HS-5 (cell line): ENCODE measurements at places on chromosomes 2 and 18.

DNA sequence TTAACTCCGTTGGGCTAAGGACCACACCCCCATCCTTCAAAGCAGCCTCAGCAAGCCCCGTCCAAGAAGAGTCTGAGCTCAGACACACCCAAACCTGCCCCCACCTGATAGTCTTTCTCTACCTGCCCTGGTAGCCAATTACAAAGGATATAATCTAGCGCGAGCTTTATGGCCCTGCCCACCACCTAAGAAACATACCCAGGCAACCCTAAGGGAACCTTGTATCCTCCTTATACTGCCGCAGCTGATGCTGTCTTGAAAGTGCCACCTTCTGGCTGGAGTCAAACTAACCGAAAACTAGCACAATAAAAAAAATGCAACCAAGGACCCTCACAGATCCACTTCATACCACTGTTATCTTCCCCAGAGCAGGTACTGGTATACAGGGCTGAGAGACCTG lies 628.3 kb upstream of the REG3G start:
- DNase-seq: no peak

DNA sequence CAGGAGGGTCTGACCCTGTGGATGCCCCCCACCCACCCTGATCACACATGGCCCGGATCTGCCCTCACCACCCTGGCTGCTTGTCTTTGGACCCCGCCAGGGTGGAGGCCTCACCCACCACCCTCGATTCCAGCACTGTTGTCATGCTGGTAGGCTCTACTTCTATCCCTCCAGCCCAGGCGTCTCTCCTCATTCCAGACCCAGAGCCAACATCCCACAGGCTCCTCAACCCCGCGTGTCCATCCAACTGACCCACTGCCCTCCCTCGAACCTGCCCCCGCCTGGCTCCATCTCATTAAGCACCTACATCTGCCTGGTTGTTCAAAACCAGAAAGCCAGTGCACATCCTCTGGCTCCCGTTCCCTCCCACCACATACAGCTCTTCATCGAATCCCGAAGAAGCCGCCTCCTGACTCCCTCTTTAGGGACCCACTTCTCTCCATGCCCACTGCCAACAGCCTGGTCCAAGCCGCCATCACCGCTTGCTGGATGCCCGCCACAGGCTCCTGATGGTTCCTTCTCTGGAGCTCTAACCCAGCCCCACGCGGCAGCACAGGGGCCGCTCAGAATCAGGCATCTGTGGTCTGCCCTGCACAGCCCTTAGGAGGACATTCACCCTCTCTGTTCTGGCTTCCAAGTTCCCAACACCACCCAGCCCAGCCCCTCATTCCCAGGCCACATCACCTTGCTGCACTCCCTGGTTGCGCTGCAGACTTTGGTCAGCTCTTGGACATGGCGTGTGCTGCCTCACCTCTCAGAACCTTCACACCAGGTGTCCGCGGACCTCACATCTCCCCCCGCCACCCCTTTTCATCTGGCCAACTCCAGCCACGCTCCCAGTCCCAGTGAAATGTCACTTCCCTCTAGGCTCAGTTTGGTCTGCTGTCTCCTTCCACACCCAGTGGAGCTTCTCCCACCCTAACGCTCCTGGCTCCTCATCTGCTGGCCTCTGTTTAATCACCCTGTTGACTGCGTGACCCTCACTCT lies 43.0 kb downstream of the EMX1 start:
- no peak for DNase-seq

DNA sequence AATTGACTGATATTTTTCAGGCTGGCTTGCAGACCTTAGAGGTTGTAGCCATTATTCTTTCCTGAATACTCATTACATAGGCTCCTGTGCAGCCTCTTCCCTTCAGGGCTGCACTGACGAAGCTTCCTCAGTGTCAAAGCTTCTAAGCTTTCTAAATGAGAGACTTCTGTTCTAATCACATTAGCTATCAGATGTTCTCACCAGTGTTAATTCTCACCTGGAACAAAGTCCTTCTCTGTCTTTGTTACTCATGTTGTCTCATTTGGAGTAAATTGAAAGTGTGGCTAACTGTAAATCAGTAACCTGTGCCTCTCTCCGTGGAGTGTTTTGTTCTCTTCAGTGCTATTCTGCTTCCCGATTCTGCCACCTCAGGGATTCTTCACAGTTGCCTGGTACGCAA lies 76.9 kb downstream of the MC4R start:
- DNase-seq: no peak

GRCh38 chr2:84126530-84126929 lies 332.6 kb downstream of the SUCLG1 start:
- no peak for DNase-seq

DNA sequence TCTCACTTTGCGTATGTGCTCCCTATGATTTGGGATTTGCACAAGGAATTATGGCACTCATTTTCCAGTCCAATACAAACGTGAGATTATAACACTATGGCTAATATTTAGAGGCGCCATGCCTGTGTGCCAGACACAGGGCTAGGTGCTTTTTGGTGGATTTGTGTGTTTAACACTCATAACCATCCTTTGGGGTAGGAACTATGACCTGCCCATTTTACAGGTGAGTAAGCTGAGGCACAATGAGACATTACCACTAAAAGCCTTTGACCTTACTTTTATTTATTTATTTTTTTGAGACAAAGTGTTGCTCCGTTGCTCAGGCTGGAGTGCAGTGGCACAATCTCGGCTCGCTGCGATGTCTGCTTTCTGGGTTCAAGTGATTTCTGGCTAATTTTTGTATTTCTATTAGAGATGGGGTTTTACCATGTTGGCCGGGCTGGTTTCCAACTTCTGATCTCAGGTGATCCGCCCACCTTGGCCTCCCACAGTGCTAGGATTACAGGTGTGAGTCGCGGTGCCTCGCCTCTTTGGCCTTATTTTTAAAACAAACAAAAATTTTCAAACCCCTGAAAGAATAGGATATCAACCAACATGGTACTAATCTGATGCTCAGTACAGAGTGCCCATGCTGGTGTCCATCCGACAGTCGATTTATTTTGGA lies 26.6 kb upstream of the GLI2 start:
- DNase-seq: no peak

GRCh38 chr2:238320648-238321281 lies 447 bp downstream of the TRAF3IP1 start:
- no peak for DNase-seq

GRCh38 chr2:74560591-74560990 lies 6.1 kb downstream of the DOK1 start:
- DNase-seq: no peak
